ENCODE measurements at places on chromosomes 13 and 19.
A peak's percentile ranks its signal among the peaks of the same experiment; 100 is the strongest.

- no peak for DNase-seq
Observed at GRCh38 chr13:85693889-85694511, 105.2 kb downstream of the SLITRK6 start.

- DNase-seq, result no peak
Observed at GRCh38 chr19:13463296-13463695, 43.0 kb downstream of the CACNA1A start.

DNA sequence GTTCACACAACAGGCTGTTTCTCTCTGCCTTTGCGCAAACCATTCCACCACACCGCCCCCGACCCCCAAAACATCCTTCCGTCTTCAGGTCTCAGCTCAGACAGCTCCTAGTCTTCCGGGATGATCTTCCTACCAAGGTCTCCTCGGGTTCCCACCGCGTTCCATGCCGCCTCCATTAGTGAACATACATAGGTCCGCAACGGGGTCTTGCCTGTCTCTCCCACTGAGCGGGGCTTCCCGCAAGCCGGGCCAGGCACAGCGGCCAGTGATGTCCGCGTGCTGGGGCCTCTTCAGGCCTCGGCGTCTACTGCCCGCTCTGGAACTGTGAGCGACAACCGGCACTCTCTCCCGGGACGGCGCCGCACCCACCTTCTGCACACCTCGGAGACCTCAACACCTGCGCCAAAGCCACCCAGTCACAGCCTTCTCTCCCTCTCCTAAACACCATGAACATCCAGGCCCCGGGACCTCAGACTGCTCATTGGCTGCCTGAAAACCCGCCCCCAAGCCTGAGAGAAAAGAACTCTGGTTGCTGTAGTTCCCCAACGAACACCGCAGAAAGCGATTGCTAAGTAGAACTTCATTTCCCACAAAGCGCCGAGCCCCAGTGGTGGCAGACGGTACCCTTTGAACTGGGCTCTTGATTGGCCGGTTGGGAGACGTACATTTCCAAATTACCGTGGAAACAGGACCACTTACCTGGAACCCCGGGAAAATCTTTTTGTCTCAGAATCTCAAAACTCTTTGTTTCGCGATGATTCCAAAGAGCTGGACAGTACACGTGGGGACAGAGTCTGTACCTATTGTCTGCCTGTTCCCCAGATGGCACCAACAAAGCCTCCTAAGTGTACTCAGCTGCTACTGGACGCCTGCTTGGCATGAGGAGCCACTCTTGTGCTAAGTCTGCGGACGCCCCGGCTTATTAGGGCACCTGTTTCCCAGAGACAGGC lies 9.5 kb downstream of the DYRK1B start:
- peak; percentile 92 for DNase-seq

GRCh38 chr19:2003874-2004273 lies 11.6 kb downstream of the BTBD2 start:
- DNase-seq, result no peak

- DNase-seq, result no peak
Observed at GRCh38 chr13:55613429-55614187, 1527.1 kb upstream of the PRR20A start.

DNA sequence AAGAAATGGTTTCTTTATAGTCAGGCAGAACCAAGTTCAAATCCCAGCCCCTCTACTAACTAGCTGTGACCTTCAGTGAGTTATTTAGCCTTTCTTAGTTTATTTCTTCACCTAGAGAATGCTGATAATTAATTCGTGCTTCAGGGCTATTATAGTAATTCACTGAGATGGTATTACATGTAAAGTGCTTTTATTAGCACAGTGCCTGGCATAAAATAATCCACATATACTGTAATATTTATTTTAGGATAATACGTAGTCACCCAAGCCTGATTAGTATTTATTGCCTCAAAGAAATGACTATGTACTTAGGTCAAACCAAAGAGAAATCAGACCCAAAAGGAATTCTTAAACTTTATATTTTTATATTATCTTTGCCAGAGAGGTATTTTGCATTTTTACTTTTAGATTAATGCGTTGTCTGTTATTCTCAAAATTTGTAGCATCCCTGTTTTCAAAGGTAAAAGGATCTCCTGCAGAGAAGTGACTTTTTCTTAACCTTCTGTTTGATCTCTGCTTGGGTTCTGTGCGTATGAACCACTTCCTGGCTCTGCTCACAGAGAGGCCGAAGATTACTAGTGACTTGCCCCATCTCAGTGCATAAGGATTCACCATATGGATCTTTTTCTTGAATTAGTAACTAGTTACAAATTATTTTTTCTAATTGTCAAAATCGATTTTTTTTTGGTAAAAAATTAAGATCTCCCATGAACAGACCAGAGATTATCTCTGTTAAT lies 19.7 kb downstream of the UBAC2 start:
- DNase-seq, result no peak

GRCh38 chr19:8640402-8641004 lies 10.1 kb downstream of the NFILZ start:
- DNase-seq, result no peak

DNA sequence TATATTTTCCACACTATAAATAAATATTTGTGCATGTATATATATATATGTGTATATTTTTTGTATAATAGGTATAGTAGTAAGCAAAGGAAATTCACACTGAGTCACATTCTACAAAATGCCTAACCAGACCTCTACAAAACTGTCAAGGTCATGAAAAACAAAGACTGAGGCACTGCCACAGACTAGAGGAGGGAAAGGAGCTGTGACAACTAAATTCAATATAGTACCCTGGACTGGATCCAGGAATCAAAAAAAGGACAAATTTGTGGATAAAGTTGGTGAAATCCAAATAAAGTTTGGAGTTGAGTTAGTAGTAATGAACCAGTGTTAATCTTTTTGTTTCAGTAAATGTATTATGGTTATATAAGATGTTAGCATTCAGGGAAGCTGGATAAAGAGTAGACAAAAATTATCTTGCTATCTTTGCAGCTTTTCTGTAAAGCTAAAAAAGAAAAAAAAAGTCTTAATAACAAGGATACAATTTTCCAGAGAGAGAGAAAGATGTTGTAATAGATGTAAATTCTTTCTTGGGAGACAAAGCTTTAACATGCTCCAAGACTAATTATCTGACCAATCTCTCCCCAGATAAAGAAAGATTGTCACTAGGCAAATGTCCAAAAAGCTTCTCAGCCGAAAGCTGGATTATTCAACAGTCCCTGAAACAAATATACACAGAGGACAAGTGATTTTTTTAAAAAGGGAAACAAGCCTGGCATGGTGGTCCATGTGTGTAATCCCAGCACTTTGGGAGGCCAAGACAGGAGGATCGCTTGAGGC lies 19.1 kb downstream of the SYDE1 start:
- peak; percentile 4 for DNase-seq

DNA sequence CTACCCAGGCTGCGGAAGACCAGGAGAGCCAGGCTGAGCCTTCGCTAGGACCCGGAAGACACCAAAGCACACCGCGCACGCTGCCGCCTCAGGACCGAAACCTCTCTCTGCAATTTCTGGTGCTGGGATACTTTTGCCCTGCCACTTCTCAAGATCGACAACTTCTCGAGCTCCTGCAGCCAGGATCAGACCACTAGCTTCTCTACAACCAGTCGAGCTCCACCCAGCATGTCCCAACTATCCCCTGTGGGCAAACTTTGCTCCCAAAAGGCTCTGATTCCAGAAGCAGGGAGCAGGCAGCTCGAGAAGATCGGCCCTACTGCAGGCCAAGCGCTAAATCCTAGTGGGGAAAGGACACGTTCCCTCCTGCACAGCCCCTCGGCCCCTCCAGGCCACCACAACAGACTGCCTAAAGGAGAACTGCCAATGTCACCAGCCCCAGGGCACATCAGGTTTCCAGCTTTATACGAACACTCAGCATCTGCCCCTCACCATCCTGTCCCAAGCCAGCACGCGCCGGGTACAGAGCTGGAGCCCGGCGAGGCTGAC lies 979 bp downstream of the AKAP8 start:
- peak; percentile 28 for DNase-seq

DNA sequence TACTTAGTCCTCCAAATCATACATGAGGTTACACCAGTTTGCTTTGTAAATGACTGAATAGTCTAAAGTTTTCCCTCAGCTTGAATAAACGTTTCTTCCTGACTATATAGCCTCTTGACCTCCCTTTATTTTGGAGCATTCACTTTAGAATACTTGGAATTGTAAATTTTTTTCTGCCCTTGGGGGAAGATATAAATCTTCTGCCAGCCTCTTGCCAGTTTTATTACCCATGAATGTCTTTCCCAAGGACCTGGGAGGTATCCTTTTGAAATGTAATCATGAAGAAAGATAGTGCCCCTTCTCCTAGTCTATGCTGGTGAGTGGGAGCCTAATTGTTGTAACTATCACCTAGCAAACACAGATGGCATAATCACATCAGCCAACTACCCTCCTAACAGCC lies 2033.9 kb upstream of the PCDH20 start:
- DNase-seq, result peak; percentile 30

GRCh38 chr13:101144808-101145419 lies 271.4 kb downstream of the NALCN start:
- DNase-seq, result peak; percentile 72

DNA sequence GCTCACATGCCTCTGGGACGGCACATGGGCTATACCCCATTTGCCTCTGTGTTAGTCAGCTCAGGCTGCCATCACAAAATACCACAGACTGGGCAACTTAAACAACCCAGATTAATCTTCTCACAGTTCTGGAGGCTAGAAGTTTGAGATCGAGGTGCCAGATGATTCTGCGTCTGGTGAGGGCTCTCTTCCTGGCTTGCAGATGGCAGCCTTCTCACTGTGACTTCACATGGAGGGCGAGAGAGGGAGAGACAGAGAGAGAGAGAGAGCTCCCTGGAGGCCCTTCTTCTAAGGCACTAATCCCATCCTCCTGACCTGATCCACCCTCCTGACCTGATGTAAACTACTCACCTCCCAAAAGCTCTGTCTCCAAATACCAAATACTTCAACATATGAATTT lies 55.0 kb downstream of the GPR12 start:
- no peak for DNase-seq

- DNase-seq, result no peak
Observed at GRCh38 chr19:56301886-56302620, 12.6 kb downstream of the ZSCAN5A start.

GRCh38 chr13:59531571-59532091 lies 632.1 kb downstream of the DIAPH3 start:
- peak; percentile 64 for DNase-seq

DNA sequence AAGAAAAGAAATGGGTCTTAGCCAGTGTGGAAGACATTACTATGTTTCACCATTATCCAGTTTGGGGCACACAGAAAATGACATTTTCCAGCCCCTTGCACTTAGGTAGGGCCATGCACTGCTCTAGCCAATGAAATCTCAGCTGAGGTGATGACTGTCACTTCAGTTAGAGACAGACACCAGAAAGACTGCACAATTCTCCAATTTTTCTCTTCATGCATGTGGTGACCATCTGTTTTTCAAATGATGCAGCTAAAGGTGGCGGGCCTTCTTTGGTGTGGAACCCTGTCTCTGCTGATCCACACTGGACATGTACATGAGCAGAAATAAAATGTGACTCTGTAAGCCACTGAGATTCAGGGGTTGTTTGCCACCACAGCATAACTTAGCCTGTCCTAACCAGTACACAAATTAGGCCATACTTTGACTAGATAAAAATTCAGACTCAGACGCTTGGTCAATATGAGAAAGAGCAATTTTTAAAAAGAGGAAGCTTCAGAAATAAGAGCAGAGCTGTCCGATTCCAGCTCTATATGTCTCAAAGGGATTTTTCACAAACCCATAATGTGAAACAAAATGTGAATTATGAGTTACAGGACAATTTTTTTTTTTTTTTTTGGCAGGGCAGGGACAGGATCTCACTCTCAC lies 6.7 kb downstream of the ZNF565 start:
- no peak for DNase-seq

GRCh38 chr19:28898249-28898648 lies 314.7 kb downstream of the UQCRFS1 start:
- DNase-seq, result no peak

DNA sequence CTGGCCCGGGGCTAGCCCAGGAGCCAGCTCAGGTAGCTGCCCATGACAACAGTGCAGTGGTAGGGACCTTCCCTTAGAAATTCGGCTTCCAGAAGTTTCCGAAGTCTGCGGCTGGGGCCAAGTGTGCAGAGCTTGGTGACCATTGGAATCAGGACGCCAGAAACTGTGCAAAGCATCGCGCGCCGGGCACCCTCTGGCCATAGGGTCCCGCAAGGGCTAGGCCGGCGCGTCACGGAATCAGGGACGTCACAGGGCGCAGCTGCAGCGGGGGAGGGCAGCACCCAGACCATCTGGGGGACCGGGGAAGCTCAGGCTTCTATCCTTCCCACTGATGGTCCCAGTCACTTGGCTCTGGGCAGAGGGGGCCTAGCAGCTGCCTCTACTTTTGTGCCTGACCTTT lies 219.1 kb downstream of the MTUS2 start:
- DNase-seq, result no peak

DNA sequence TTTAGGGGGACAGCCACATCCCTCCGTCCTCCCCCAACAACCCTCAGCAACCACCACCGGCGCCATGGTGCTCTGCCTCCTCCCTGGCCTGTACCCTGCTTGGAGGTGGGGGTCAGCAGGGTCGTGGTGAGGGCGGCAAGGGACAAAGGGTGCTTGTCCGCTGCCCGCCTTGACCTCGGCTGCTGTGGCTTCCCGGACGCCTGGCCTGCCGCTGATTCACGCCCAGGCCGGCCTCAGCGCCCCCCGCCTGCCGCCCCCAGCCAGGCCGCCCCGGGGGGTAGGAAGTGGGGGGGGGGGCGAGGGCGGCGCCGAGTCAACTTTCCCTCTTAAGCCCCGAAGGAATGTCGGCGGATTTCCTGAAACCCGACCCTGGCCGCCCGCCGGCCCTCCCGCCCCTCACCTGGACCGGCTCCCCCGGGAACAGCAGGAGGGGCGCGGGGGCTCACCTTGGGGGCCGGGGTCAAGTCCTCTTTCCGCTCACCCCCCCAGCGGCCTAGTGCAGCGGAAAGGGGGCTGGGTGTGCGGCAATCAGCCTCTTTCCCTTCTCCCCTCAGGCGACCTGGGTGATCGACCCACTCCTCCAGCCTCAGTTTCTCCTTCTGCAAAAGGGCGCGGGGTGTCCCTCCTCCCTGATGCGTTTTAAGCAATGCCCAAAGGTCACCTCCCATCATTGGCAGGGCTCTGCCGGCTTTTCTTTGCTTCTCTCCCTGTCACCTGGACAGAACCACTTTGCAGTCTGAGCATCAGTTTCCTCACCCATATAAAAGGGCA lies 1.9 kb upstream of the TMEM59L start:
- DNase-seq, result no peak

DNA sequence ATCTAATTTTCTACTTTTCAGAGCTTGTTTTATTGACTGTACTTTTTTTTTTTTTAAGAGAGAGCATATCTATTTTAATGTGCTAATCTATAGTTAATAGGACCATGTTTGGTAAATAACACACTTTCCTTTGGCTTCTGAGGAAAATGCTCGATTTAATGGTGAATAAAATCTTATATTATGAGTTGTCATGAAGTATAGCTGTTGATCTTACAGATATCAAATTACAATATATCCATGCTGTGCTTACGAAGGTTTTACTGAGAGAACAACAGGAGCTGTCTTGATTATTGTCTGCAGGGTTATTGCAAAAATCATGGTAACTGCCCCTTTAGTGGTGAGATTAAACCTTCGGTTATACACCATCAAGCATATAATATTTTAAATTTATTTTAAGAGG lies 29.6 kb downstream of the URI1 start:
- DNase-seq, result no peak
